Stimulated activated CD4-positive, alpha-beta T cell treated with anti-CD3 and anti-CD28 coated beads, TNF-alpha, amount 100 ng/mL, for 1 hour (primary cell): ENCODE measurements at places on chromosomes 2 and 18.

GRCh38 chr2:78063246-78064020, 541.3 kb upstream of the LRRTM4 start:
- DNase-seq, result no peak

GRCh38 chr2:20617081-20617575, 33.8 kb downstream of the HS1BP3 start:
- no peak for DNase-seq

GRCh38 chr2:232484628-232485347, 2.8 kb downstream of the ECEL1 start:
- no peak for DNase-seq

GRCh38 chr18:13390196-13390595, 171.6 kb downstream of the LDLRAD4 start:
- DNase-seq, result no peak

- DNase-seq, result no peak
Measured at GRCh38 chr2:230902180-230902899, 22.7 kb downstream of the GPR55 start.

DNA sequence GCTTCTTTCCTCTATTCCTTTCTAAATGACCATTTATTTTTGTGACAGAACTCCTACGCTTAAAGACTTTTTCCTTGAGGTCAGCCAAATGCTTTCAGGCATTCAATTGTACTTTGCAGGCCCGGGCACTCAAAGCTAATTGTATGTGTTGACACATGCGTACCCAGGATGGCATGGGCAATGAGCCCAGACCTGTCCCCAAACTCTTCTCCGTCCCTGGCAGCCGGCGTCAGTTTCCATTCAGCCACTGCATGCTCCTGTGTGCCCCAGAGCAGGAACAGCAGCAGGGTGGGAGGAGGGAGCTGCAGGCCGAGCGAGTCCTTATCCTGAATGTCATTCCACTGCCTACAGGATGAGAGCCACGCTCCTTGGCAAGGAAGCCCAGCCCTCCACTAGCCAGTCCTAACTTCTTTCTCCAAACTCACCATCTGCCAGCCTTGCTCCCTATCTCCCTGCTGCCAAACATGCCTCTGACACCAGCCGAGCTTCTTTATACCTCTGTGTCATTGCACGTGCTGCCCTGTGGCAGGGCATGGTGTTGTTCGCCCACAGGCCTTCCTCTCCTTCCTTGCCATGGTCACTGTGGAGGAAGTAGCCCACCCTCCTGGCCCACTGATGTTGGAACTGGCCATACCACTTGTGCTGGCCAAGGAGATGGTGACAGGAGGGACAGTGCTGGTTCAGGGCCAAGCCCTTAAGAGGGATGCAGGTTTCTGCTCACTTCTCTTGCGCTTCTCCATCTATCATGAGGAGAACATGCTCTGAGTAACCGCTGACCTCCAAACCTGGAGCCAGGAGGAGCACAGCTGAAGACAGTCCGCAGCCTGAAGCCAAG, 116.9 kb upstream of the FHL2 start:
- DNase-seq, result no peak

DNA sequence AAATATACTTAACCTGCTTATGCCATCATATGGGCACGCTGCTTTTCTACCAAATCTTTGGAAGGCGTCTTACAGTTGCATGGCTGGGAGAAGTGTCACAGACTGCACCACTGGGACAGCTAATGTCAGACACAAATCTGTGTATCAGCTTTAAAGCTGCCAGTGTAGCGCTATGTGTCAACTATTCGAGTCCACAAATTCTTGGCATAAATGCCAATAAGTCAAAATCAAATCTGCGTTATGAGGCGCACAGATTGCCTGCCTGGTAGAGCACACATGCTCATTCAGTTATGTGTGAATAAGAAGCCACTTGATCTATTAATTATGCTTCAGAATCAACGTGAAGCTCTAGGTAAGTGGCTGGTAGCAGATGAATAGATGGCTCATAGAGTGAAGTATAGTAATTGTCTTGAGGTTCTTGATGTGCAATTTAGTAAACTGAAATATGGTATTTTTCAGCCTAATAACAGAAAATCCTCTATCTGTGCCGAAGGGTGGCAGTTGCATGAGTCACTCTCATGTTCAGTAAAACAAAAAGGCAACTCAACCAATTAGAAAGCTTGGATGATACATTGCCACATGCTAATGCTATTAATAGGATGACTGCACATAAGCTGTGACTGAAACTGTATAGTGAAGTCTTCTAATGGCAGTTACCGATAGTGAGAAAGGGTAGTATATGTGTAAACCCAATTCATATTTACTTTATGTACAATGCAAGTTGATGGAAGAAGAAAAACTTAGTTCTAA, 52.0 kb downstream of the DCC start:
- DNase-seq, result no peak

DNA sequence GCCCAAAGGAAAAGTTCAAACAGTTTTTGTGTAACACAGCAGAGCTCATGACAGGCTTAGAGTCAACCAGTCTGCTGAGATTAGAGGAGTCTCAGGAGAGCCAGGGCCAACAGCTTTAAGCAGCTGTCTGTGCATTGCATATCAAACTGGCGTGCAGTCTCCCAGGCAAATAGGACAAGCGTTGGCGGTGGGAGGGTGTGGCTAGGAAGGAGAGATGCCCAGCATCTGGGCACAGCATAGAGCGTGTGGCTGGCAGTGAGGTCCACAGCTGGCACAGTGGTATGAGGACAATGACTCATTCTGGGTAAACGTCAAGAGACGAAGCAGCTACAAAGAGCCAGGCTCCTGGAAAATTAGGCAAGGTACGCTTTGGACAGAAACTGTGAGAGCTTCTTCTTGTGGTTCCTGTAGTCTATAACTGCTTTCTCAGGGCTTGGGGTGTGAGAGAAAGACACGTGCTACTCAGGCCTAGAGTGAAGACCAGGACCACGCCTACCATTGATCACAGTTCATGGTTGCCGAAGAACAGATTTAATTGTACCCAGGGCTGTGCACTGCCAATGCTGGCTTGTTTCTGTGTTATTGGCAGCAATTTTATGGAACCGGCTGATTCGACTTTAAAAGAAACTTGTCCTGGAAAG, 14.8 kb downstream of the ZAP70 start:
- no peak for DNase-seq

DNA sequence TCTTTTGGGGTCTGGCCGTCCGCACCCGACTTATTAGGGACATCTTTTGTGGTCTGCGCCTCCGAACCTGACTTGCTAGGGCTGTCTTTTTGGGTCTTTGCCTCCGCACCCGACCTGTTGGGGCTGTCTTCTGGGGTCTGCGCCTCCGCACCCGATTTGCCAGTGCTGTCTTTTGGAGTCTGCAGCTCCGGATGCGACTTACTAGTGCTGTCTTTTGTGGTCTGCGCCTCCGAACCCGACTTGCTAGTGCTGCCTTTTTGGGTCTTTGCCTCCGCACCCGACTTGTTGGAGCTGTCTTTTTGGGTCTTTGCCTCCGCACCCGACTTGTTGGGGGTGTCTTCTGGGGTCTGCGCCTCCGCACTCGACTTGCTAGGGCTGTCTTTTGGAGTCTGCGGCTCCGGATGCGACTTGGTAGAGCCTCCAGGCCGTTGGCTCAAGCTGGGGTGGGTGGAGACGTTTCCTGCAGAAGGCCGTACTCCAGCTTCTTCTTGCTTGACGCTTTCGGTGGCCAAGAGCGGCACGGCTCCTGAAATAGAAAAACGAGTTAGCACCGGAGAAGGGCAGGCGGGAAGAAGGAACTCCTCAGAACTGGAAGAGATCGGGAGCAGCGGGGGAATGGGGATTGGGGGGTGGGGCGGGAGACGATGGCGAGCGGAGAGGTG, 498 bp downstream of the TGOLN2 start:
- DNase-seq, result no peak
